ENCODE measurements at places on chromosomes 5 and 9.

DNA sequence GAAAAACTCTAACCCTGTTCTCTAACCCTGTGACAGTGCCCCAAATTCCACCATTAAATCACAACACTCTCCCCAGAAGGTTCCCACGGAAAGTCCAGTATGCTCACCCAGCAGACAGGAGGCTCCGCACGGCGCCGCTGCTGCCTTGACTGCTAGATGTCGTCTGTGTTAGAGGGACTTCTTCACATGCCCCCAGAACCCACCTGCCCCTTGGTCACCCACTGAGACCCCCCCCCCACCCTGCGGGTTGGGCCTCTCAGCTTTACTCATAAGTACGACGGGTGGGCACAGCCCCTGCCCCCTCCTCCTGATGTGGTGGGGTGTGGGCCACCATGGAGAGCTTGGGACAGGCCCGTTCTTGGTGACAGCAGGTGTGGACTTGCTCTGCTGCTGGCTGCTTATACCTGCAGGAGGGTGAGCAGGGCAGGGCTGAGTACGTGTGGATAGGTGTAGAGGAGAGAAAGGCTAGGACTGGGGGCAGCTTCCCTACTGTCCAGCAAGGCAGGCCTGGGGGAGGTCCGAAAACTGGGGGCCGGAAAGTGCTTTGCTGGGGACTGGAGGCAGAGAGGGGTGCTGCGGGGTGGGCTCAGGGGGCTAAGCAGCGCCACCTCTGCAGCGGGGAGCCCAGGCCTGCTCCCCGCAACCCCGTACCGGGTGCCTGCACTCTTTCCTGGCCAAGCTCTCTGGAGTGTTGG is 57.5 kb upstream of the OLFM1 start:
- no peak for DNase-seq

GRCh38 chr5:2381070-2381469 is 370.4 kb downstream of the IRX2 start:
- DNase-seq, result no peak

GRCh38 chr5:139975942-139976341 is 67.2 kb downstream of the NRG2 start:
- DNase-seq, result no peak

- DNase-seq, result no peak
These were observed 5.3 kb upstream of the DCP2 start for GRCh38 chr5:112971276-112971675.

GRCh38 chr5:172455511-172456061 is 1.3 kb upstream of the SH3PXD2B start:
- no peak for DNase-seq

- DNase-seq, result no peak
These were observed 26.9 kb downstream of the NUTM2F start for GRCh38 chr9:94301583-94301982.

GRCh38 chr5:147418613-147419012 is 91.3 kb downstream of the DPYSL3 start:
- DNase-seq, result no peak

Measured in activated CD8-positive, alpha-beta memory T cell treated with anti-CD3 and anti-CD28 coated beads for 24 hours (primary cell).